Lung (tissue), 17 donors: ENCODE measurements at places on chromosomes 1 and 21.

DNA sequence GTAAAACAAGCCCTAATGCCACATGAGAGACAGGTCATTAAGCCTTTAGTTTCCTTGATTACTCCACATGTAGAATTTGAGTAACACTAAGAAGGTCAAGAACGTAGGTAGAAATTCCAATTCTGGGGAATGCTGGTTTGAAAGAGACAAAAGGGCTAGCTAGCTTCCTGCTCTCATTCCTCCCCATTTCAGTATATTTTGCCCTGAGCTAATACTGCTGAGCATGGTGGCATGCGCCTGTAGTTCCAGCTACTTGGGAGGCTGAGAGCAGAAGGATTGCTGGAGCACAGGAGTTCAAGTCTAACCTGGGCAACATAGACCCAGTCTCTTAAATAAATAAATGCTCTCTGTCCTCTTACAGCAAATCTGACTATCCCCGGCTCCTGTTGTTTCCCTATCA lies 12.8 kb downstream of the PRDX6 start:
- no peaks in the 10 kb centered on the region for H3K27me3 ChIP-seq
- no peak for DNase-seq
- peaks cover 26% of the 10 kb centered on the region for H3K36me3 ChIP-seq
- no peak overlapping the region for H3K4me3 ChIP-seq

GRCh38 chr1:3828391-3828790 lies 28.6 kb downstream of the CEP104 start:
- H3K27ac ChIP-seq = no peak overlapping the region
- no peaks in the 10 kb centered on the region for H3K27me3 ChIP-seq
- H3K4me1 ChIP-seq = no peaks in the 10 kb centered on the region
- H3K36me3 ChIP-seq = peaks cover 33% of the 10 kb centered on the region
- no peak for DNase-seq

GRCh38 chr1:30649321-30649991 lies 73.9 kb downstream of the MATN1 start:
- peak; percentile 16 for DNase-seq
- no peaks in the 10 kb centered on the region for H3K4me1 ChIP-seq
- H3K27ac ChIP-seq = no peak overlapping the region
- H3K27me3 ChIP-seq = no peaks in the 10 kb centered on the region
- no peaks in the 10 kb centered on the region for H3K36me3 ChIP-seq

GRCh38 chr1:41345434-41346075 lies 15.7 kb upstream of the FOXO6 start:
- H3K4me1 ChIP-seq = peaks cover 2% of the 10 kb centered on the region
- no peaks in the 10 kb centered on the region for H3K36me3 ChIP-seq
- no peaks in the 10 kb centered on the region for H3K27me3 ChIP-seq
- H3K4me3 ChIP-seq = no peak overlapping the region
- no peak for DNase-seq
- H3K27ac ChIP-seq = no peak overlapping the region

- no peak overlapping the region for H3K27ac ChIP-seq
- H3K4me3 ChIP-seq = peak overlapping the region; percentile 56
- peak; percentile 82 for DNase-seq
- peaks cover 60% of the 10 kb centered on the region for H3K27me3 ChIP-seq
- H3K4me1 ChIP-seq = peaks cover 8% of the 10 kb centered on the region
Measured at GRCh38 chr1:47436304-47436978, 1.4 kb upstream of the FOXD2 start.

DNA sequence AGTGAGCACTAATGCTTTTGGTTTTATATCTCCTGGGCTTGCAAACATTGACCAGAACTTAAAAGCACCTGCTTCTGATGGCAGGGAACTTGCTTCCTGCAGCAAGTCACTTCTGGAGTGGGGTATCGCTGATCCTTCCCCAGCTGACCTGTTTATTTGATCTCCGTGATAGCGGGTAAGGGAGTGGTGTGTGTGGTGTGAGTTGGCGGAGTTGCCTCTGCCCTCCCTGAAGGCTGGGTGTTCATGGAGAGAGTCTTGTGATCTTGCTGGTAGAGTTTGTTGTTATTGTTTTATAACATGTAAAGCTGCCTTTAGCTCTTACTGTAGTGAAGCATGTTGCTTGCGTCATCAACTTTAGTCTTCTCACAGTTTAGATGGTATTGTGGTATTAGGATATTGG lies 3.9 kb downstream of the MFN2 start:
- H3K27ac ChIP-seq = peak overlapping the region; percentile 74
- H3K4me1 ChIP-seq = peaks cover 11% of the 10 kb centered on the region
- no peaks in the 10 kb centered on the region for H3K27me3 ChIP-seq

DNA sequence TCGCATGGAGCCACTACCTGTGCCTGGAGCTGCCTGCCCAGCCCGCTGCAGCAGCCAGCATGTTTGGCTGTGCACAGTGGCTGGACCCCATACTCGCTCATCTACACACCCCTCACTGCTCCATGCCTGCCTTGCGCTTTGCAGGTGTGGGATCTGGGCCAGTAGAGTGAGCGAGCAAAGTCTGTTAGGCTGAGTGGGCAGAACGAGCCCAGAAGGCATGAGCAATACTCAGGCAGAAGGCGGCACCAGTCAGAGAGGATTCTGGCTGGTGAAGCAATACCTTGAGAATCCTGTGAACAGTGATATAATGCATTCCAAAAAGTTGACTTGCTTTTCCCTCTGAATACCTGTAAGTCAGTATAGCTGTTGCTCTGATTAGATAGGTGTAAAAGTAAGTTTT lies 816.4 kb downstream of the KCNT2 start:
- no peaks in the 10 kb centered on the region for H3K4me1 ChIP-seq
- no peaks in the 10 kb centered on the region for H3K27me3 ChIP-seq
- H3K27ac ChIP-seq = no peak overlapping the region
- H3K4me3 ChIP-seq = no peak overlapping the region
- H3K36me3 ChIP-seq = no peaks in the 10 kb centered on the region

GRCh38 chr1:18781031-18781430 lies 78.4 kb downstream of the TAS1R2 start:
- H3K27ac ChIP-seq = no peak overlapping the region
- no peaks in the 10 kb centered on the region for H3K4me1 ChIP-seq
- H3K36me3 ChIP-seq = no peaks in the 10 kb centered on the region
- no peaks in the 10 kb centered on the region for H3K27me3 ChIP-seq
